IMR-90 (cell line): ENCODE measurements at places on chromosomes 16 and 17. TPM values are rescaled to one million over a fixed set of nuclear protein-coding genes. Genes with fewer than 3 reads are reported as not detected.

The SRSF1 gene
- 357 and 513 TPM in 2 replicates for total RNA-seq

The TRPV3 gene
- total RNA-seq: under 0.01 and 0.18 TPM in 2 replicates

The VMO1 gene
- not detected in 2 replicates for total RNA-seq

The CD300LG gene
- not detected in 2 replicates for total RNA-seq

The ACBD4 gene
- 1.7 and 2.3 TPM in 2 replicates for total RNA-seq

The ENO3 gene
- total RNA-seq: 1.4 TPM in 2 replicates

The KRT14 gene
- not detected in 2 replicates for total RNA-seq

The HOXB4 gene
- total RNA-seq: 1.9 and 2.0 TPM in 2 replicates

The EFNB3 gene
- 0.54 and 0.56 TPM in 2 replicates for total RNA-seq
